ENCODE measurements at places on chromosomes 6 and 20. TPM values are rescaled to one million over a fixed set of nuclear protein-coding genes. Genes with fewer than 3 reads are reported as not detected.

The TENT5A gene
- total RNA-seq = 4.2 TPM

DNA sequence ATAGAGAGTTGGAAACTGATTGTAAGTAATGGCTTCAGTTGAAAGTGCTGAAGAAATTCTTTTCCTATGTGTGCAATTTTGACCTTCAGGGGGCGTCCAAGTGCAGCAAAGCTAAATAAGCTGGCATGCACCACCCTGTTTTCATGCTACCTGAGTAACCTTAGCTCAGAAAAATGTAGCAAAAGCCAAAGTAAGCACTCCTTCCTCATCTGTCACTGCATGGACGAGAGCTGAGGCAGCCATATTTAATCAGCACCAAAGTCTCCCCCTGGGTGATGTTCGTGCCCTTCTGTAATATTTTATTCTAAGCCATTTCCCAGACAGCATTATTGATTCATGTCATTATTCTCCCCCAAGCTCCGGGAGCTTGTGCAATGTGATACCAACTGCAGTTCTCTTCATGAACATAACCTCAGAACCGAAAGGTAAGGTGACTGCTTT, 123.1 kb downstream of the RPS12 start:
- no peak overlapping the region for H3K4me3 ChIP-seq
- H3K4me1 ChIP-seq = no peaks in the 10 kb centered on the region
- H3K27me3 ChIP-seq = no peaks in the 10 kb centered on the region
- no peak for DNase-seq
- no peaks in the 10 kb centered on the region for H3K36me3 ChIP-seq

The SAPCD1 gene
- total RNA-seq = 1.2 TPM

DNA sequence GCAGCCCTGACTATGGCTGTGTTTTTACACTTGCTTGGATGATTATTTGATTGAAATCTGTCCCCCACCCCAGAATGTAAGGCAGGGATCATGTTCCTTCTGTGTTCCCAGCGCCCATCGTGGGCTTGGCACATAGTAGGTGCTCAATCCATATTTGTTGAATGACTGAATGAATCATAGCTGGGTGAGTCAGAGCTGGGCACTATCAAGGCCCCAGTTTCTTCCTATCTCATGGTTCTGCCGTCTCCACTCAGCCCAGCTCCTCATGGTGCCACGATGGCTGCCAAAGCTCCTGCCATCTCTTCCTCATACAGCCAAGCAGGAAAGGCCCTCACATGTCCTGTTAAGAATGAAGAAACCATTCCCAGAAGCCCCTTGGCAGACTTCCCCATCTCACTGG, 29.0 kb downstream of the CEBPB start:
- DNase-seq = no peak
- H3K27me3 ChIP-seq = no peaks in the 10 kb centered on the region
- H3K27ac ChIP-seq = no peak overlapping the region
- H3K4me3 ChIP-seq = no peak overlapping the region
- H3K36me3 ChIP-seq = no peaks in the 10 kb centered on the region
- no peaks in the 10 kb centered on the region for H3K4me1 ChIP-seq

DNA sequence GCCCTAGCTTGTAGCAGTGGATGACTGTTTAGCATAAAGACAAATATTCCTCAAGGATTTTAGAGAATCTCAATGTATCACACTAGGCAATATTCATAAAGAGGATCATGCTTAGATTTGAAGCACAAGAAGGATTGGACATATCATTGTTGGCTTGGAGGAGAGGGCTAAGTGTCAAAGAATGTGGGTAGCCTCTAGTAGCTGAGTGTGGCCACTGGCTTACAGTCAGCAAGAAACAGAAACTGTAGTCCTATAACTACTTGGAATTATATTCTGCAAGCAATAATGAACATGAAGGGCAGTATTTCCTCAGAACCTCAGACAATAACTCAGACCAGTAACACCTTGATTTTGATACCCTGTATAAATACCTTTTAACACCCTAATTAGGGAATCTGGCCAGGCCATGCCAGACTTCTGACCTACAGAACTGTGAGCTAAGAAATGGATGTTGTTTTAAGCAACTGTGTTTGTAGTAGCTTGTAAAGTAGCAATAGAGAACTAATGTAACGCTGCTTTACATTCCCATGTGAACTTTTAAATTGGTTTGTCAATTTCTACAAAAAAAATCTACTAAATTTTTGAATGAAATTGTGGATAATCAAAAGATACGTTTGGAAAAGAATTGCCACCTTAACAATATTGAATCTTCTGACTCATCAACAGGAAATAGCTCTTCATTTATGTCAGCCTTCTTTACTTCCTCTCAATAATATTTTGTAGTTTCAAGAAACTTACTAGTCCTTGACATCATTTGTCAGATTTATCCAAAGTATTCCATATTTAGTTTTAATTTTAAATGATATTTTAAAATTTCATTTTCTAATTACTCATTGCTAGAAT, 65.2 kb upstream of the RSPO3 start:
- no peaks in the 10 kb centered on the region for H3K4me1 ChIP-seq
- no peak for DNase-seq
- H3K4me3 ChIP-seq = no peak overlapping the region
- H3K27ac ChIP-seq = no peak overlapping the region

DNA sequence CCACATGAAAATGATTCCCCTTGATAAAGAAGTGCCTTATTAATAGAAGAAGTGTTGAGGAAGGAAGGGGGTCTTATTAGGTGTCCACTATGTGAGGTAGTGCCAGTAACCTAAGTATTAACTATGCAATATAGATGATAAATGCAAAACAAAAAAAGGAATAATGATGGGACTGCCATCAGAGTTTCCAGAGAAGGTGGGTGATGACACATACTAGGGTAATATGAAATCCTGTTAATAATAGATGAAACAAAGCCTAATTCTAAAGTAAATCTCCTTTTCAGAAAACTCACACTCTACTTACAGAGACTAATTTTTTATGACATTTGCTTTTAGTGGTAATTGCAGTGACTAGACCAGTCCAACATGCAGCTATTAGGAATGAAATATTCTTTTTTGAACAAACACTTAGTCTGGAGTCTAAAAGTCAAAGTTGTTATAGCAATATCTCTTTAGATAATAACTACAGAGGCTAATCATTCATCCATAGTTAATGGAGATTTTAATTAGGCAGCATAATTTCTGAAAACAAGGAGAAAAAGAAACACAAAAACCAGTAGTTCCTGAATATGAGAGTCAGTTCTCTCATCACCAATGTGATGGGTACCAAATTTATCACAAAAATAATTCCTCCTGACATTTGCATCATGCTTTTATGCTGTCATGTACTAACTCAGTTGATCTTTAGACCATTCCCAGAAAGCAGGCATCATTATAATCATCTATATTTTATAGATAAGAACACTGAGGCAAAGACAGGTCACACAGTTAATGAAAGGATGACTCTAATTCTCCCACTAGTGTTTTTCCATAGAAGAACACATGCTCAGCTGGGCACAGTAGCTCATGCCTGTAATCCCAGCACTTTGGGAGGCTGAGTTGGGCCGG, 208.8 kb upstream of the ARG1 start:
- H3K4me3 ChIP-seq = no peak overlapping the region
- H3K4me1 ChIP-seq = no peaks in the 10 kb centered on the region
- H3K36me3 ChIP-seq = no peaks in the 10 kb centered on the region
- no peak for DNase-seq
- H3K27ac ChIP-seq = no peak overlapping the region
- H3K27me3 ChIP-seq = no peaks in the 10 kb centered on the region

GRCh38 chr20:12969071-12969669, 39.6 kb upstream of the SPTLC3 start:
- no peaks in the 10 kb centered on the region for H3K27me3 ChIP-seq
- no peak overlapping the region for H3K27ac ChIP-seq
- peaks cover 19% of the 10 kb centered on the region for H3K4me1 ChIP-seq

DNA sequence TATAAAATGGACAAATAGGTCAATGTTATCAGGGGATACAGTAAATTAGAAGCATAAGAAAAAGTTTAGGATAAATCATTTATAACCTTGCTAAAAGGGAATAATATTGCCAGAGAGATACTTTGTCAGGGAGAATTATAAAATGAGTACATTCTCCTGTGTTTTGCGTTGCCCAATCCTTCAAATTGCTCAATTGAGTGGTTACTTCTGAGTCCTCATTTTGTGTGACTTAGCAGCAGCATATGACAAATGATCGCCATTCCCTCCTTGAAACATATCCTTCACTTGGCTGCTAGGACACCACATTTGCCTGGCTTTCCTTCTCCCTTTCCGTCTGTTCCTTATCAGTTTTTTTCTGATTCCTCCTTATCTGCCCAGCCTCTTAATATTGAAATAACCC, 106.7 kb upstream of the FLRT3 start:
- no peak for DNase-seq
- no peaks in the 10 kb centered on the region for H3K36me3 ChIP-seq
- H3K27ac ChIP-seq = no peak overlapping the region
- no peak overlapping the region for H3K4me3 ChIP-seq
- no peaks in the 10 kb centered on the region for H3K27me3 ChIP-seq

GRCh38 chr6:34332251-34333198, 59.9 kb downstream of the NUDT3 start:
- peaks cover 2% of the 10 kb centered on the region for H3K36me3 ChIP-seq
- no peak for DNase-seq
- H3K27ac ChIP-seq = no peak overlapping the region
- no peaks in the 10 kb centered on the region for H3K4me1 ChIP-seq
- no peak overlapping the region for H3K4me3 ChIP-seq

The PROKR2 gene
- total RNA-seq = not detected

- no peak overlapping the region for H3K4me3 ChIP-seq
- no peak for DNase-seq
- H3K27ac ChIP-seq = no peak overlapping the region
- peaks cover 37% of the 10 kb centered on the region for H3K4me1 ChIP-seq
- H3K36me3 ChIP-seq = no peaks in the 10 kb centered on the region
These were observed 45.6 kb downstream of the DUSP22 start for GRCh38 chr6:337805-338368.

GRCh38 chr20:50049442-50050026, 63.4 kb downstream of the UBE2V1 start:
- H3K4me3 ChIP-seq = no peak overlapping the region
- peaks cover 7% of the 10 kb centered on the region for H3K27me3 ChIP-seq
- H3K27ac ChIP-seq = no peak overlapping the region
- H3K36me3 ChIP-seq = no peaks in the 10 kb centered on the region
- no peak for DNase-seq
- peaks cover 5% of the 10 kb centered on the region for H3K4me1 ChIP-seq

The PTCRA gene
- total RNA-seq = 145 TPM

The RBM24 gene
- 0.99 TPM for total RNA-seq

DNA sequence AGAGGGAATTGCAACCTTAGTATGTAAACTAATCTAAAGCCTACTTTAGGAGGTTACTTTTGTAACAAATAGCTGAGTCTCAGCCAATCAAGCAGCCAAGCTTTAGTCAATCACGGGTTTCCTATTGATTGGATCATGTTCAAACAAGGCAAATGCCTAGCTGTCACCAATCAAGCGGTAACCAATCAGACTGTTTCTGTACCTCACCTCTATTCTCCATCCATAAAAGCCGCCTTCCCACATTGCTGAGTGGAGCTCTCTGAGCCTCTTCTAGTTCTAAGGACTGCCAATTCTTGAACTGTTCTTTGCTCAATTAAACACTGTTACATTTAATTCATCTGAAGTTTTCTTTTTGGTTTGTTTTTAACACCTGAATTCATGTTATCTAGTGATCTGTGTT, 148.4 kb upstream of the BMP5 start:
- no peak overlapping the region for H3K4me3 ChIP-seq
- H3K4me1 ChIP-seq = no peaks in the 10 kb centered on the region
- no peaks in the 10 kb centered on the region for H3K36me3 ChIP-seq
- no peak for DNase-seq
- no peaks in the 10 kb centered on the region for H3K27me3 ChIP-seq

The PREX1 gene
- 12.5 TPM for total RNA-seq

GRCh38 chr6:116159782-116160524, 34.0 kb upstream of the COL10A1 start:
- no peak overlapping the region for H3K27ac ChIP-seq
- H3K27me3 ChIP-seq = no peaks in the 10 kb centered on the region
- no peak overlapping the region for H3K4me3 ChIP-seq
- DNase-seq = no peak

GRCh38 chr20:59813948-59814839, 119.2 kb downstream of the SYCP2 start:
- H3K36me3 ChIP-seq = no peaks in the 10 kb centered on the region

- no peak overlapping the region for H3K4me3 ChIP-seq
- H3K36me3 ChIP-seq = no peaks in the 10 kb centered on the region
- H3K4me1 ChIP-seq = no peaks in the 10 kb centered on the region
These were observed 121.0 kb downstream of the SASH1 start for GRCh38 chr6:148463671-148464070.

- no peaks in the 10 kb centered on the region for H3K27me3 ChIP-seq
- H3K4me1 ChIP-seq = no peaks in the 10 kb centered on the region
- no peaks in the 10 kb centered on the region for H3K36me3 ChIP-seq
- no peak overlapping the region for H3K4me3 ChIP-seq
These were observed 133.8 kb downstream of the SNX5 start for GRCh38 chr20:17834804-17835203.

DNA sequence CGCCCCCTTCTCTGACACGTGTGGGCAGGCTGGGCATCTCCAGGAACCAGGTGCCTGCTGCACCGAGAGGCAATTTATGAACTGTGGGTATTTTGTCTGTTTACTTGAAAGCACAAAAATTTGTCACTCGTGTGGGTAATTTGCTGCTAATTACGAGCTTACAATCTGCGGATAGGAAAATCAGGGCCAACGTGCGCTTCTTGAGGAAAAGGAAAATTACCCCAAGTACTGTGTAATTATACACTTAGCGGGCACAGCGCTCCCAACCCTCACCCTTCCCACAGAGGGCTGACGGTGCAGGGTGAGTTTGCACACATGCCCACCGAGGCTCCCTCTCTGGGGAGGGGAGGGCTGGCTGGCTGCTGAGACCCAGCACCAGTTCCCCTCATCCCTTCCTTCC, 25.3 kb upstream of the MDGA1 start:
- no peak overlapping the region for H3K27ac ChIP-seq
- no peak for DNase-seq

- H3K36me3 ChIP-seq = no peaks in the 10 kb centered on the region
- H3K4me1 ChIP-seq = peaks cover 37% of the 10 kb centered on the region
- no peak overlapping the region for H3K4me3 ChIP-seq
- no peak overlapping the region for H3K27ac ChIP-seq
- no peaks in the 10 kb centered on the region for H3K27me3 ChIP-seq
- DNase-seq = no peak
These were observed 39.7 kb downstream of the TRAM2 start for GRCh38 chr6:52537001-52537753.

The PRDM13 gene
- total RNA-seq = not detected

The NEU1 gene
- 20.8 TPM for total RNA-seq

The GHRH gene
- 14.4 TPM for total RNA-seq

The CDKN1A gene
- total RNA-seq = 13.1 TPM

DNA sequence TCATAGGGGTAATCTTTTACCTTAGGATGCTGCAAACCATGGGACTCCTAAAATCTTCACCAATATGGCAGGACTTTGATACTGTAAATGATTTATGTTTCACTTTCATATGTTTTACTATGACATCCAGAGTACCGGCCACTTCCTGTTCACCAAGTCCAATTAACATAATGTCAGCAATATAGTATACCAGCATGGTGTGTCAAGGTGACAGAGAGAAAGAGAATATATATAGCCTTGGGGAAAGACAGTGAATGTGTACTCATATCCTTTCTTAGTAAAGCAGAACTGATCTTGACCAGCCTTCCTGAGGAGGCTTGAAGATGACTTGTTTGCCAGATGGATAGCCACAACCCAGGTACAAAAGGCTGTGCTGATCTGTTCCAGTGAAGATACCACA, 127.9 kb downstream of the NRN1 start:
- H3K36me3 ChIP-seq = no peaks in the 10 kb centered on the region
- H3K27ac ChIP-seq = no peak overlapping the region
- H3K4me3 ChIP-seq = no peak overlapping the region
- peaks cover 18% of the 10 kb centered on the region for H3K4me1 ChIP-seq
- H3K27me3 ChIP-seq = no peaks in the 10 kb centered on the region
- no peak for DNase-seq
